ENCODE measurements at places on chromosomes 13 and 19. TPM values are rescaled to one million over a fixed set of nuclear protein-coding genes. Genes with fewer than 3 reads are reported as not detected.

RFPL4AL1 gene
- total RNA-seq = not detected

CPAMD8 gene
- total RNA-seq = 0.09 TPM

ZNF575 gene
- 1.3 TPM for total RNA-seq

TGFBR3L gene
- total RNA-seq = 1.6 TPM

SLC17A7 gene
- 0.75 TPM for total RNA-seq

NDUFA7 gene
- total RNA-seq = 94.5 TPM

ZNF569 gene
- total RNA-seq = 4.4 TPM

FOSB gene
- 10.7 TPM for total RNA-seq

SIGLEC10 gene
- 0.08 TPM for total RNA-seq

MUC16 gene
- 0.06 TPM for total RNA-seq

C19orf67 gene
- total RNA-seq = not detected

ATP8B3 gene
- 3.3 TPM for total RNA-seq

WASF3 gene
- 0.14 TPM for total RNA-seq

LILRA5 gene
- not detected for total RNA-seq

LILRB1 gene
- not detected for total RNA-seq

DMRTC2 gene
- not detected for total RNA-seq

LHB gene
- total RNA-seq = not detected

Measured in A549 treated with Hydrocortisone at 1 μM for 4 hours (cell line).